ENCODE measurements at places on chromosomes 4 and X.
A peak's percentile ranks its signal among the peaks of the same experiment; 100 is the strongest.

DNA sequence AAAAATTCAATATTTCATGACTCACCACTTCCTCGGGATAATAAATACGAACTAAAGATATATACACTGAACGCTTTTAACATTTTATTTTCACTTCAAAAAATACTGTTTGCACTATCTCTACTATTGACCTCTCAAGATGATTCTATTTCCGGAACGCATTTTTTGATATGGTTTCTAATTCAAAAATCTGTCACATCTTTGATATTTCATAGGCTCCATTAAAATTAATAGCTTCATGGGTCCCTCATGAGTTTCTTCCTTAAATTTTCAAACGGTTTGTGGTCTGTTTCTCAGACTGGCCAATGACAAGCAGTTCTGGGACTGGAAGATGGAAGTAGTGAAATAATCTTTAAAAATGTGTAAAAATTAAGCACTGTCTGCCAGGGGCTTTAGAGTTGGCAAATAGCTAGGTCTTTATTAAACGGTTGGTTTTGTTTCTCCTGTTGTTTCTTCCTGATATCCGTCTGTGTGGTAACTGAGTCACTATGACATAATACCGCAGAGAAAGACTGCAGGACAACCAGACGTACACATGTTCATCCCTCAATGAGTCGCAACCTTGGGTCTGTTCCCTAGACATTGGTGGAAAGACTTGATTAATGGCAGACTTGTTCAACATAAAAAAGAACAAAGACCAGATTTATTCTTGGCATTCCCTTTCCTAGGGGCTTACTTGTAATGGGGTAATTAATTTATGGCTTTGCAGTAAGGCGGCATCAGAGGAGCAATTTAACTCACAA is 133.8 kb downstream of the PALLD start:
- DNase-seq = peak; percentile 62

GRCh38 chr4:119189638-119190037 is 22.9 kb upstream of the USP53 start:
- no peak for DNase-seq

- DNase-seq = no peak
Observed at GRCh38 chr4:20764366-20764992, 64.2 kb downstream of the PACRGL start.

GRCh38 chr4:8847764-8848163 is 23.9 kb downstream of the HMX1 start:
- no peak for DNase-seq

DNA sequence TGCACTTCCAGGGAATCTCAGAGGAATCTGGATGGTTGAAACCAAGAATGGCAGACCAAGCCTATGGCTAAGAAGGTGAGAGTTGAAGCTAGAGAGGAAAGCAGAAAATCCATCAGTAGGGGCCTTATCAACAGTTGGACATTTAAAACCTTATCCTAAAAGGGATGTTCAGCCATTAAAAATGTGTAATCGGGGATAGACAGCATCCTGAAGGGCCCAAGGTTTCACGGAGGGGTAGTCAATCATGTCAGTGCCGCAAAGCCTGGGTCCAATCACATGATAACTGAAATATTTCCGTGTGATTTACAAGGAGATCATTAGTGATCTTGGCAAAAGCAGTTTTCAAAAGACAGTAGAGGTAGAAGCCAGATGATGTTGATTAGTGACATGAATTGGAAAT is 61.9 kb upstream of the ELOVL6 start:
- no peak for DNase-seq

GRCh38 chrX:3728454-3728853 is 15.0 kb upstream of the PRKX start:
- DNase-seq = no peak

GRCh38 chrX:57669961-57670360 is 10.1 kb downstream of the NLRP2B start:
- DNase-seq = no peak

DNA sequence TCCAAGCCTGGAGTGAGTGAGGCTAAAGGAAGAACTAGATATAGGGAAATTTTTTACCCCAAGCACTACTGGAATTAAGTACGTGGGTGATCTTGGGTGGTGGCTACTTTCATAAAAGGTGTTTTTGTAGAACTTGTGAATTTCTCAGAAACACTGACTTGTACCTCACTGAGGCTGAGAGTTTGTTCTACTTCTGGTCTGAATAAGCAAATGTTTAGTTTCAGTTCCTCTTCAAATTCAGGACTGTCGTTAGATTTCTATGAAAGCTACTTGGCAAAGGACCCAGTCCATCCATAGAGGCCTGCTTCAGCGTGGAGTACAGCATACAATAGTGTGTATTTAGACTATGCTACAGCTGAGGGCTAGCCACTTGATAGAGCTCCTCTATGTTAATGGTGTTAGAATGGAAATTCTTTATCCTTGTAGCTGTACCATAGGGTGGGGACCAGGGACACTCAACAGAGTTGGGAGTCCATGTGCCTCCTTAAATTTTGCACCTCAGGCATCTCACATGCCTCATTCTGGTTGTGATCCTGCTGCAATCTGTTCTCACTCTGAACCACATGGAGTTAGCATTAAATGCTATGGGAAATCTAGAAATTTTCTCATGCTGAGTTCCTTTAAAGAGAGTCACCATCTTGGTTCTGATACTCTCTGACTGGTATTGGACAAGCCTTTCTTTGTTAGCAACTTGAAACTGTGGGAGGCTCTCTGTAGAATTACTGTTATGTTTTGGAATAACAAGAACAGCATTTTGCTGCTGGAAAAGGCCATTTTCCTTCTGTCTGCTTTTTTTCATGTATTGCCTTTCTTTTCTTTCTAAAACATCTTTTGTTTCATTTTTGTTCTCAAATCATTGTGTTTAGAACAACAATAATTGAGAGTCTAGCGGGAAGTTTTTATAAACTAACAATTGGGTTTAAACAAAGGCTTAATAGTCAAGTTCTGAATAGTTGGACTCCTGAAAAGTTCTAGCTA is 86.8 kb downstream of the PDGFRA start:
- DNase-seq = no peak

DNA sequence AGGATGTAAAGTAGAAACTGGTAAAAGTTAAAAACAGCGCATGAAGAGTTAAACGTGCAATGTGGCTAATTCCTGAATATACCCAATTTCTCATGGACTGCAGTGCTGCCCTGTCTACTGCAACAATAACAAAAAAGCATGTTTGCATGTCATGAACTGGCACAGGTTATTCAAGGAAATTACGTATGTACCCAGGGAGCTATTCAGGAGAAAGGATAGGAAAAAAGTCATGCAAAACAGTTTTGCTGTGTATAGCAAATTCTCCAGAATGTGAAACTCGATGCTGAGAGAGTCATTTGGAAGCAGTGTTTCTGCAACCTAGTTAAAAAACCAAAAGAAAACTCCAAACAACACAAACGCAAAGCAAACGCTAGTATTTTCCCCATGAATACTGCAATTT is 381.5 kb upstream of the PRKX start:
- DNase-seq = no peak

DNA sequence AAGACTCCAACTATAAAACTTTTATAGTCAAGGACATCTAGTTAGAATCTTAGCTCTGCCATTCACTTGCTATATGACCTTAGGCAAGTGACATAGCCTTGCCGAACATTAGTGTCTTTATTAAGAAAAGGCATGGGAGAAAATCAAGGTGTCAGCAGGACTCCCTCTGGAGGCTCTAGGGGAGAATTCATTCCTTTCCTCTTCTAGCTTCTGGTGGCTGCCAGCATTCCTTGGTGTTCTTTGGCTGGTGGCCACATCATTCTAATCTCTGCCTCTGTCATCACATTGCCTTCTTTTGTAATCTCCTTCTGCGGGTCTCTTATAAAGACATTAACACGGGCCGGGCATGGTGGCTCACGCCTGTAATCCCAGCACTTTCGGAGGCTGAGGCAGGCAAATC is 99.8 kb downstream of the PPP1R2C start:
- no peak for DNase-seq

DNA sequence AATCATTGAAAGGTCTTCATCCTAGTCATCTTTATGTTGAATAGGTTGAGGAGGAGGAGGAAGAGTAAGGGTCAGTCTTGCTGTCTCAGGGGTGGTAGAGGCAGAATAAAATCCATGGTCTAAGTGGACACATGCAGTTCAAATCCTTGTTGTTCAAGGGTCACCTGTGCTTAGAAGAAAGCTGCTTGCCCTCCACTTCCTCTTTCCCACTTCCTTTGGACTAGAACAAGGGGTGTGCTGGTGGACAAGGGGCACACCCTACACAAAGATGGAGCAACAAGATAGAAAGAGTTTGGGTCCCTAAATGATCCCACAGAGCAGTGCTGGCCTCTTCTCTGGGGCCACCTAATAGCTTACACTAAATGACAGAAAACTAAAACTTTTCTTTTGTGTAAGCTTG is 47.9 kb downstream of the HSD17B13 start:
- DNase-seq = no peak

GRCh38 chr4:185849664-185850550 is 37.9 kb upstream of the SORBS2 start:
- no peak for DNase-seq

DNA sequence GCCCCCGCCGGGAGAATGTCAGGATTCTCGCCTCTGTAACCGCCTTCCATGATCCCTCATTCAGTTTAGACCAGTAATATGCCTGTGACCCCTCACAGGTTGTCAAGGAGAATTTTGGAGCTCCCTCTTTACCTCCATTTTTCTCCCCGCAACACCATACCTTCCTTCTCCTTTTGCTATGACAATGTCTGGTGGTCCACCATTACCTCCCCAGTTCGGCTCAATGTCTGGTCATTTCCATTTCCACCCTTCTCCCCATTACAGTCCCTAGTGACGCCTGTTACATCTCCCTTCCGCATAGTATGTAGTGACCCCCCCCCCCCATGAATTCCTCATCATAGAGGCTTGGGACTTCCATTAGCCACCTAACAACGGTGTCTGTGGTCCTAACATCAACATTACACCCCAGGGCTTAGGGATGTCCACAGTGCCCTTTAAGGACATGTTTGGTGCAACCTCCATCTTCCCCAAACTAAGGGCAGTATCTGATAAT is 700 bp downstream of the ARAF start:
- DNase-seq = no peak

DNA sequence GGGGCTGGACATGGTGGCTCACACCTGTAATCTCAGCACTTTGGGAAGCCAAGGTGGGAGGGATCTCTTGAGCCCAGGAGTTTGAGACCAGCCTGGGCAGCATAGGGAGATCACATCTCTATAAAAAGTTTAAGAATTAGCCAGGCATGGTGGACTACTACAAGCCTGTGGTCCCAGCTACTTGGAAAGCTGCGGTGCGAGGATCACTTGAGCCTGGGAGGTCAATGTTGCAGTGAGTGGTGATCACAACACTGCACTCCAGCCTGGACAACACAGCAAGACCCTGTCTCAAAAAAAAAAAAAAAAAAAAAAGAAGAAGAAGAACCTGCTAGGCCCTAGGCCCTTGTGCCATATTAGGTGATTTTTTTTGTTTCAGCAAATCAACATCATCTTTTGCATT is 12.2 kb downstream of the SRD5A3 start:
- DNase-seq = no peak

DNA sequence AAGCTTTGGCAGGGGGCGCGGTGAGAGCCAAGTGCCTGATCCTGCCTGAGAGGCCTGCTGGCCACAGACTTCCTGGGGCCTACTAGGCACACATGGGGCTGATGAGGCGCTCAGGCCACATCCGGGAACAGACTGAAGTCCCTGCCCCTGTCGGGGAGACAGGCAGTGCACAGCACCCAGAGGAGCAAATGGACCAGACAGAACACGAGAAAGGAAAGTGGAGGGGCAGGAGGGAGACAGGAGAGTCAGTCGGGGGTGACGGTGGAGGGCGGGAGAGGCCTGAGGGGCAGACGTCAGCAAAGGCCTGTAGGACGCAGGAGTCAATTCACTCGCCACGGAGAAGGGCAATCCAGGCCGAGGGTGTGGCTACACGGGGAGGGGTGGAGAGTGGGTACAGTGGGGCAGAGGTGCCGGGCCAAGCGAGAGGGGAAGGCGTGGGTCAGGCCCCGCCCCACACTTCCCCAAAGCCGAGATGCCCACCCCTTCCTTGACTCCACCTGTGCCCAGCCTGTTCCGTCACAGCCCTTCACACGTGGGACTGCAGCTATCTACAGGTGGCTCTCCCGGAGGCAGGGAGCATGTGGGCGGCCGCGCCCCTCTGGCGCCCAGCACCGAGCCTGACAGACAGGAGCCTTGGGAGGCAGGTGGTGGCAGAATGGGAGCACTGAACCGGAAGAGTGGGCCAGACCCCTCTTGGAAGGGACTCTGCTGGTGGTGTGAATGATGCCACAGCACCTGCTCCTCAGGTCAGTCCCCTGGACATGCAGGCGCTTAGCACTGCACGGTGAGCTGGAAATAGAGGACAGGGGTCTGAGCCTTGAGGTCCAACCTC is 20.5 kb downstream of the NOP14 start:
- no peak for DNase-seq

- peak; percentile 36 for DNase-seq
Observed at GRCh38 chr4:73704314-73705055, 35.9 kb upstream of the CXCL8 start.

DNA sequence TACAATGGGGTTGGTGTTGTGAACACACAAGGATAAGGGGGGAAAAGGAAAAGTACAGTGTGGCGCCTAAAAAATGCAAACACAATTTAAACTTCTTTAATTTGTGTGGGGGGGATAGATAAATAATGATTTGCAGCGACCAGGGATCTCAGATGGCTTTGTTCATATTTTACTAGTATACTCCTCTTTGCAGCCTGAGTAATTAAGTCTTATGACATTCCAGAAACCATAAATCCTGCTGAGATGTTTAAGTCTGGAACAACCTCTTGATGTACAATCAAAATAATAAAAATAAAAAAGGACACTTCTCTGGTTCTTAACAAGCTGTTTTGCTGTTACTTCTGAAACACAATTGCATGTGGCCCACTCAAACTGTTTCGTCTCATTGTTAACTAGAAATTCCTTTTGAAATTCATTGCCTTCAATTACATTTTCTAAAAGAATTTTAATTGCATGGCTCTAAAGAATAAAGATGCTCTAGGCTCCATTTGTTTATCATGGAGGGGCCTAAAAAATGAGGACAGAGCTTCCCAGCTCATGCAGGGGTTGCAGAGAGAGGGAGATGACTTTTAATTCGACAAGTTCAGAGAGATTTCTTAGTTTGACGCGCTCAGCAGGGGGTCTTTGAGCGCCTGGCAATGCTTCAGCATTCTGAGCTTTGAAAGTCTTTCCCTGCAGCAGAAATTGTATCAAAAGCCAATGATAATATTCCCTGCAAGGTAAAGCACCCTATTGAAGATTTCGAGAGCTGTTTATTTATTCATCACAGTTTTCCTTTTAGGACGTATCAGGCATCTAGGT is 892.4 kb upstream of the TENM3 start:
- DNase-seq = no peak

Data from hepatic stellate cell (primary cell).